ENCODE measurements at places on chromosomes 6 and 20.

DNA sequence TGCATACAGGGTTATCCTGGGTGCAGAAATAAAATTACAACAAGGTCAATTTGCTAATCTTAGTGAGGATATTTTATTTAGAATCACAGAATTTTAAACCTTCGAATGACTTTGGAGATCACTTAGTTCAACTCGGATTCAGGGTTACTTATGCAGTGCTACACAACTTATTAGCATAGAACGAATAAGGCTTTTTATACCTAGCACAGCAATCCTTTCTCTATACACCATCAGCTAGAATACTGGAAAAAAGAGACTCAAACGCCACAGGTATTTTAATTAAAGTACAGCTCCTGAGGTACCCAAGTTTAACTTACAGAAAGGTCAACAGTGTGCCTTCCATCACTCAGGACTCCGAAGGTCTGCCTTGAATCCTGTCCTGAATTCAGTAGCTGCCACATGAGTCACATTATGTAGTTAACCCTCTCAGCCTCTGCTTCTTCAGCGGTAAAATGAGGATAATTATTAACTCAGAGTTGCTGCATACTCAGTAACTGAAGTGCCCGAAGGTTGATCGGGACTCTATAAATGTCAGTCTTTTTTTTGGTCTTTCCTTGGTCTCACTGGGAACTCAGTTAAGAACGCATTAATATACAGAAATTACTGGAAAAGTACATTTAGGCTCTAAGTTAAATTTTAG lies 6.0 kb upstream of the QKI start:
- no peak for DNase-seq

GRCh38 chr6:14273191-14273590 lies 155.6 kb downstream of the CD83 start:
- no peak for DNase-seq

GRCh38 chr6:118913161-118913560 lies 19.2 kb downstream of the ASF1A start:
- DNase-seq, result no peak

DNA sequence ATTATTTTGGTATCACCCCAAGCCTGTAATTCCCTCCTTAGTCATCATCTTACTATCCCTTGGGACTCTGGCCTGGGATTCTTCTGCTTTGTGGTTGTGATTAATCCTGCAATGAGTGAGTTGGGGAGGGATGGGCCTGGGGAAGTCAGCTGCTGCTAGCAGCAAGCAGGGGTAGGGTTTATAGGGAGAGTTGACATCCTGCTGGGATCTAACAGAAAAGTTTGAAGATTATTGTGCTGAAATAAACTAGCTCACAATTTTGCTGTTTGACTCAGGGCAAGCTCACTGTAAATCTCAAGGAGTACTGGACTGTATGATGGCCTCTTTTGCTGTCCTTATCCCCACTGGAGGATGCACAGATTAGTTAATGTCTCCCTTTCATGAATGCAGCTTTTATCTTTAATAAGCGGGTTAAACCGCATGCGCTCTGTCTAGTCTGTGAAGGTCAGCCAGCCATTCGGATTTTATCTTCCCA lies 83.4 kb downstream of the JARID2 start:
- DNase-seq, result no peak

DNA sequence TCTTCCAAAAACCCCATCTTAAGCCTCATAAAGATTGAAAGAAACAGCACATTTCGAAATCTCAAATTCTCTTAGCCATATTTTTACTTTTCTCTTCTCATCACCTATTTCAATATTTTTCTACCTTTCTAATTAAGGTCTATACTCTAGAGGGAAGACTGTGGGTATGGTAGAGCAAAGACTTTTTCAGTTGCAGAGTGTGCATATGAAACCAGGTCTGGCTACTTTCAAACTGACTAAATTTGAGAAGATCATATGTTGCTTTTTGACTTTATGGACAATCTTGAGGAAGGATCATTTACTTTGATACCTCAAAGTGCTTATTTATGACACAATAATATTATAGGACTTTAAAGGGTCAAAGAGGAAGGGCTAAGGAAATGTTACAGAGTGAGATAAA lies 20.7 kb downstream of the FILIP1 start:
- no peak for DNase-seq

DNA sequence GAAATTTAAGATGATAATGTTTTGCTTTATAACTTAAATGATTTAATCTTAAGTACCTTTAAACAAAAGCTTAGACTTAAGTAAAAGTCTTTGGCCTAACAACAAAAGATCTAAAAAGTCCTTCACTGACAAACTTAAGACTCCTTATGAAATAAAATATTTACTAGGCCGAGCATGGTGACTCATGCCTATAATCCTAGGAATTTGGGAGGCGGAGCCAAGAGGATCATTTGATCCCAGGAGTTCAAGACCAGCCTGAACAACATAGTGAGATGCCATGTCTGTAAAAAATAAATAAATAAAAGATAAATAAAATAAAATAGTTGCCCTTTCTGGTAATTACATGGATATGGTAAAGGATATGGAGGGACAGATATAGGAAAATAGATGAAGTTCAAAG lies 12.4 kb downstream of the KATNA1 start:
- no peak for DNase-seq

DNA sequence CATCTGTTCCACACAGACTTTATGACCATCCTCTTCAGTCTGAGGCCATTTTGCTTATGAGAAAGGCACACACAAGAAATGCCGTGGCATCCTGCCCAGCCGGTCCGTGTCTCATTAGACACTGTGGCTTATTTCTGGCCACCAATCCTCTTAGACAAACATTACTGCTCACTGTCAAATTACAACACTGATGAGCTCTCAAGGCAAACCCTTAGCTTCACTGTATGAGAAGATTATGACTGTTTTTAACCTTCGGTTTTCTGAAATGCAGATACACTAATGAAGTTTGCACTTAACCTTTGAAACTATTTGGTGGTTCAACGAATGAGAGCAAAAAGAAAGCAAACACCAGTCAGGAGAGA lies 50.5 kb upstream of the DST start:
- no peak for DNase-seq

GRCh38 chr6:157952861-157953351 lies 28.8 kb upstream of the SYNJ2 start:
- DNase-seq, result no peak
